ENCODE measurements at places on chromosomes 13 and 19.

DNA sequence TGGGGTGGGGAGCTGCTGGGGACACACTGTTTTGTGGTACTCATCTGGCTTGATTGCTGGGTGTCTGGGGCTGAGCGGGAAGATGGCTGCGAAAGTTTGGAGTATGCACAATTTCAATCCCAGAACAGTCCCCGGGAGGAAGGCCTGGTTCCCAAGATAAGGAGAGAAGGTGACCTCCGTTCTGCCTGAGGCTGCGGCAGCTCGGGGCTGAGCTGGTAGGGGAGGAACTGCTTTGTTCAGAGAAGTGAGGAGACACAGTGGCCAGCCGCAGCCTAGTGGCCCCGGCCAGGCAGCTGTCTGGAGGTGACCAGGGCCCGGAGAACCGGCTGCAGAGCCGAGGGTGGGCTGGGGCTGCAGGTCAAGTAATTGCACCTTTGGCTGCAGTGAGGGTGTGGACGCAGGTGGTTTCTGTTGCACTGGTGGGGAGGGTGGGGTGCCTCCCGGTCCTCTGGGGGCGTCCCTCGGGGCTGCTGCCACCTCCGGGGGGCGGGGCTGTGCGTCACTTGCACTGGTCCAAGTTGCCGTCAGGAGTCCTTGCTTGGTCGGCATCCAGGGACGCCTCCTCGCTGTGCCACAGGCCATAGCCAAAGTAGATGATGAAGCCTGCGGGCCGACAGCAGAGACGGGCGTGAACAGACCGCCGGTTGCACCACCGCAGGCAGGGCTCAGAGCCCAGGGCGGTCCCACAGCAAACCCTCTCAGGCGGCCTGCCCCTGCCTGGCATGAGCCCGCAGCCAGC lies 81.3 kb downstream of the SLC7A1 start:
- no peak for DNase-seq

GRCh38 chr13:90448466-90449037 lies 898.9 kb upstream of the MIR17HG start:
- no peak for DNase-seq

GRCh38 chr13:20501120-20501519 lies 24.5 kb downstream of the CRYL1 start:
- no peak for DNase-seq

DNA sequence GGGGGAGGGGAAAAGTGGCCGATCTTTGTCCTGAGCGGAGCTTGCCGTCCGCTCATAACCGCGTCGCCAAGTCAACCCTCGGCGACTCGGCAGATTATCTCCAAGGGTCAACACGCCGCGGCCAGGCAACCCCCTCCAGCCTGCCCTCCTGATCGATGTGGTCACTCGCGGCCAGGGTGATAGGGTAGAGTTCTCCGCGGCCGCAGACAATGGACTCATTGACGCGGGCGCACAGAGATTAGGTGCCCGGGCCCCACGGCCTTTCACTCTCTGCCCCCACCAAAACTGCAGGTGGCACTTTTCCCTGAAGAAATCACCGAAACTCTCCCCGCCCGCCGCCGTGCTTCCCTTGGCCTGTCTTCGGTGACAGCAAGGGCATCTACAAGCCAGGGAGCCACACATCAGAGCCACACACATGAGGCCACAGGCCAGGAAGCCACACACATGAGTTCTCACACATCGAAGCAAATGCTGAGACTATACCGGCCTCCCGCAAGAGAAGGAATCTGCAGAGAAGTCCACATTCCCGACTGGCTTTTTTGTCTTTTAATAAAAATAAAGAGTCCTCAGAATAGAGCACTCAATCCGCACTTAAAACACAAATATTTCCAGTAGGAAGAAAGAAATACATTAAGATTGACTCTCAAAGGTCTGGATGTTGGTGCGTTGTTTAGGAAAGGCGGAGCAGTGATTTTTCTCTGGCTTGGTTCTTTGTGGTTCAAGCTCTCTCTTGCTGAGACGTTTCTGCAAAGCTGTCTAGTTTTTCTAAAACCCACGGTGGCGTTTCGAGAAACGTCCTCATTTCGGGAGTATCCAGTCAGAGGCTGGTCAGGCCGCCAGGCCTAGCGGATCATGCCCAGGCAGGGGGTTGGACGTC lies 1.5 kb upstream of the PDX1 start:
- no peak for DNase-seq

- no peak for DNase-seq
These were observed 4.0 kb downstream of the RASL11A start for GRCh38 chr13:27274631-27275030.

GRCh38 chr19:32566246-32566830 lies 14.7 kb upstream of the PDCD5 start:
- DNase-seq: no peak
